Chondrocyte (in vitro differentiated cells): ENCODE measurements at places on chromosomes 2 and 18. TPM values are rescaled to one million over a fixed set of nuclear protein-coding genes. Genes with fewer than 3 reads are reported as not detected.
A peak's percentile ranks its signal among the peaks of the same experiment; 100 is the strongest.

DNA sequence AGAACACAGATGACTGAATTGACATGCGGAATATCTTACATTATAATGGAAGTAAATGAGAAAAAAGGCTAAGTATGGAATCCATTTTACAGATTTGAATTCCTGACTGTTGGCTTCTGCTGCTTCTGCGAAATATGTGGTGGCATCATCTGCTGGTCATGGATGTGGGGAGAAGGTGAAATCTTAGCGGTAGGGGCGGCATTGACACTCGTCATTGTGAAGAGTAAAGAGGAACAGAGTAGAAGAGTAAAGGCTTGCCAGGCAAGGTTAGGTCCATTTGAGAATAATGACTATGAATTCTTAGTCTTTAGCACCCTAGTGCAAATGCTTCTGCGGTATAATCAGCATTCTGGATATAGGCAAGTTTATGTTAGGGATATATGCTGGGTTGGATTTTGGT is 32.4 kb downstream of the ACTR3 start:
- peaks cover 5% of the 10 kb centered on the region for H3K4me1 ChIP-seq
- H3K4me3 ChIP-seq = no peak overlapping the region
- H3K27ac ChIP-seq = no peak overlapping the region
- H3K36me3 ChIP-seq = peaks cover 21% of the 10 kb centered on the region

NRP2 gene
- 31.7 to 83.7 TPM (median 34.5 TPM) in 3 replicates for total RNA-seq

DNA sequence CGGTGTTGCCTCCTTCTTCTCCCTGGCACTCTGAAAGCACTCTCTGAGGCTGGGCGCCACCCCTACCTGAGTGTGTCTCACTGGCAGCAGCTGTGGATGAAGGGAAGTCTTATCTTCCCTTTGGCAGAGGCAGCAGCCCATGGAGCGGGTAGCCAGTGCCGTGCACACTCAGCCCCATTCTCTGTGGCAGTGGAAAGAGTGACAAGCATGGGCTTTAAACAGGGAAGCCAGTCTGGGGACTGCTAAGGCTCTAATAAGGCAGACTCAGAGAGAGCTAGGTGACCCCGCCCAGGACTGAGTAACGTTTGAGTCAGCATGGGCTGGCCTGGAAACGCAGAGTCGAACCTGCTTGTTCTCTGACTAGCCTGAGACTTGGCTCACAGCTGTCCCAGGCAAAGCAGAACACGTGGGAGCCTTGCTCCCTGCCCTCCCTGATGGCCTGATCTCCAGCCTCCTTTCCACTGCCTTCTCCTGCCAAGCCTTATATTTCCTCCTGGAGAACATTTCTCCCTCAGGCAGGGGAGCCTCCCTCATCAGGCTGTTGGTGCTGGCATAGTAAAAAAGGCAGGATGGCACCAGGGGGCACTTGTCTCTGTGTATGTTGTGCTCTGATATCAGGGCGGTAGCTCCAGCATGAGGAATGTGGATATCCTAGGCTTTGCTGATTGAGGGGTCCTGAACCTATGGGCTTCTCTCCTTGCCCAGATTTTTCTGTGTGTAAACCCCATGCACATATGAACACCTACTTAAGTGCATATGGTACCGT is 93.9 kb upstream of the LGALSL start:
- peaks cover 9% of the 10 kb centered on the region for H3K27me3 ChIP-seq
- DNase-seq = no peak
- H3K27ac ChIP-seq = peak overlapping the region; percentile 78

GRCh38 chr2:105412584-105412983 is 13.7 kb upstream of the FHL2 start:
- no peak for DNase-seq
- peak overlapping the region; percentile 45 for H3K27ac ChIP-seq
- no peak overlapping the region for H3K4me3 ChIP-seq
- peaks cover 25% of the 10 kb centered on the region for H3K4me1 ChIP-seq
- H3K36me3 ChIP-seq = peaks cover 2% of the 10 kb centered on the region

GRCh38 chr18:63788447-63789096 is 13.4 kb downstream of the SERPINB7 start:
- no peaks in the 10 kb centered on the region for H3K27me3 ChIP-seq
- DNase-seq = no peak
- H3K4me3 ChIP-seq = no peak overlapping the region
- H3K36me3 ChIP-seq = no peaks in the 10 kb centered on the region
- peak overlapping the region; percentile 32 for H3K27ac ChIP-seq

DNA sequence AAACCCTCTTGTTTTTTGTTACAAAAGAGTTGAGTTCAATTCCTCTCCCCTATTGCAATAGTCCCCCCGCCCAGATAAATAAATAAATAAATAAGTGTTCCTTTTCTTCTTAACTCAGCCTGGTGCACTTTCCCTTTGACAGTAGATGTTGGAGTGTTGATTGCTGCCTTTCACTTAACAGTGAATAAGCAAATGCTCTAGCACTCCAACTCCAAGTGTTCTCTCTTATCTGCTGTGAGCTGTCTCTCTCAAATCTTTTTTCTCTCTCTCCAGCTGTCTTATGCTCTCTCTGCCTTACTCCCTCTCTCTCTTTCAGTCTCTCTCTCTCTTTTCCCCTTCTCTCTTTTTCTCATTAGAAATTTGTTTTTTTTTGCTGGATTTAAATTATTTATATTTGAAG is 216.7 kb downstream of the TMX3 start:
- no peaks in the 10 kb centered on the region for H3K36me3 ChIP-seq
- no peak overlapping the region for H3K27ac ChIP-seq
- no peak for DNase-seq
- no peaks in the 10 kb centered on the region for H3K27me3 ChIP-seq
- H3K4me3 ChIP-seq = no peak overlapping the region

SPDYA gene
- total RNA-seq = 1.6 to 3.4 TPM (median 1.6 TPM) in 3 replicates

SULT1C2 gene
- 0.27 to 0.29 TPM (median 0.28 TPM) in 3 replicates for total RNA-seq

DNA sequence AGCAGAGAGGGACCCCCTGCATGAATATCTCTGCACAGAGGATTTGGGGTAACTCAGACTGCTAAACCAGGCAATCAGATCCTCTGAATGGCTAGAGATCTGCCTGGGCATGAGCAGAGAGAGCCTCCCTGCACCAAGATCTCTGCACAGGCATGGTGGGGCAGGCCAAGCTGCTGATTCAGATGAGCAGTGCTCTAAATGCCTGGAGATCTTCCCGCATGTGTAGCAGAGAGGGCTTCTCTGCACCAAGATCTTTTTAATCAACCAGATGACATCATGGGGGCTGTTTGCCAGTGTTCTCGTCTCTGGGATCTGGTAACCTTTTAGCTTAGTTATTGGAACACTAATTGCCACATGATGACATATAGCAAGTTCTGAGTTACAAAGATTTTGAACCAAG is 301.3 kb upstream of the GALNT5 start:
- no peak overlapping the region for H3K27ac ChIP-seq
- DNase-seq = no peak

DNA sequence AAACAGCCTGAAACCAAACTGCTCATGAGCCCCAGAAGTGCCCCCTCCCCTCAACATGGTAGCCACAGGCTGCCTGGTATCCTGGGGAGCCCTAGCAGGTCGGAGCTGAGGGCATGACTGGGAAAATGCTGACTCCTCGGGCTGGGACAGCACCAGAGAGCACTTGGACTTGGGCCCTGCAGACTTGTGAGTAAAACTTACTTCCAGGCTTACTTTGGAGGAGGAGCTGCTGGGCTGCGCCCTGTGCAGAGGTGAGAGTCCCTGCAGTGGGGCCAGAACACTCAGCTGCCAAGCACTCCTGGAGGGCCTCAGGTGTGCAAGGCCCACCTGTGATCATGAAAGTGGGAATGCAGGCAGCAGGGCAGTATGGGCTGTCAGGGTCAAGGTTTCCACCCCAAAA is 119.4 kb downstream of the SEPTIN10 start:
- peaks cover 19% of the 10 kb centered on the region for H3K36me3 ChIP-seq
- no peak overlapping the region for H3K4me3 ChIP-seq
- no peak for DNase-seq
- H3K4me1 ChIP-seq = peaks cover 46% of the 10 kb centered on the region
- H3K27me3 ChIP-seq = no peaks in the 10 kb centered on the region

HJURP gene
- 6.9 to 9.2 TPM (median 8.2 TPM) in 3 replicates for total RNA-seq

DNA sequence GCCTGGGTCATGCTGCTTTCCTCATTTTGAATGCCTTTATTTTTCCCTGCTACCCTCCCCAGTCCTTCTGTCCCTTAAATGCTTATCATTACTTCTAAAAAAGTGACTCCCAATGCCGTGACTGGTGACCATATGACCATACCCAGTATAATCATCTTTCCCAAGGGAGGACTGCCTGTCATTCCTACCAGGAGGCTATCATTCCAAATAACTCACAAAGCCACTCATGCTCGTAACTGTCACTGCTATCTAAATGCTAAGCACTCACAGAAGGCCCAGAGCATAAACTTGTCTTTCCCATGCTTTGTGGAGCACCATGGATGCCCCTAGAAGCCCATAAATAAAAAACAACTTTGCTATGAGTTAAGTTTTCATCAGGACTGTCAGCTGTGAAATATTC is 38.7 kb upstream of the CREB1 start:
- H3K4me3 ChIP-seq = no peak overlapping the region
- no peak overlapping the region for H3K27ac ChIP-seq
- no peaks in the 10 kb centered on the region for H3K27me3 ChIP-seq
- H3K4me1 ChIP-seq = peaks cover 10% of the 10 kb centered on the region
- DNase-seq = no peak

GRCh38 chr2:170965446-170966225 is 36.6 kb downstream of the GORASP2 start:
- no peak overlapping the region for H3K4me3 ChIP-seq
- no peaks in the 10 kb centered on the region for H3K27me3 ChIP-seq
- peaks cover 38% of the 10 kb centered on the region for H3K36me3 ChIP-seq
- no peak for DNase-seq
- H3K4me1 ChIP-seq = peaks cover 5% of the 10 kb centered on the region
- H3K27ac ChIP-seq = peak overlapping the region; percentile 42

DNA sequence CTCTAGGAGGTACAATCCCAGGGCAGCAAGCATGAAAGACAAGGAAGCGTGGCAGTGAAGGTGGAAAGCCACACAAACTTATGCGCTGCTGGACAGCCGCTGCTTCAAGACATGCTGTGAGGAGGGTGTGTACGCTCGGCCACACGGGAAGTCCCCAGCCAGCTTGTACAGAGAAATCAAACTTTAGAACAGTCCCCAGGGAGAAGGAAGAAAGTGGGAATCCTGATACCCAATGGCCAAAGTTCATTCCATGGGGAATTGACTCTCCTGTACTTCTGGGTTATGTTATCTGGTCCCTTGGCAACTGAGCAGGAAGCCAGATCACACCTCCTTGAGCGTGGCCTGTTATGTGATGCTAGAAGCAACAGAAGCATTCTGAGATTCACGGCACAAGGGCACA is 86.1 kb upstream of the BOD1L2 start:
- no peak for DNase-seq
- H3K27me3 ChIP-seq = peaks cover 23% of the 10 kb centered on the region
- no peak overlapping the region for H3K4me3 ChIP-seq
- H3K36me3 ChIP-seq = no peaks in the 10 kb centered on the region

GRCh38 chr18:15005313-15006130 is 257.6 kb downstream of the ANKRD30B start:
- no peaks in the 10 kb centered on the region for H3K36me3 ChIP-seq
- H3K27ac ChIP-seq = no peak overlapping the region

DNA sequence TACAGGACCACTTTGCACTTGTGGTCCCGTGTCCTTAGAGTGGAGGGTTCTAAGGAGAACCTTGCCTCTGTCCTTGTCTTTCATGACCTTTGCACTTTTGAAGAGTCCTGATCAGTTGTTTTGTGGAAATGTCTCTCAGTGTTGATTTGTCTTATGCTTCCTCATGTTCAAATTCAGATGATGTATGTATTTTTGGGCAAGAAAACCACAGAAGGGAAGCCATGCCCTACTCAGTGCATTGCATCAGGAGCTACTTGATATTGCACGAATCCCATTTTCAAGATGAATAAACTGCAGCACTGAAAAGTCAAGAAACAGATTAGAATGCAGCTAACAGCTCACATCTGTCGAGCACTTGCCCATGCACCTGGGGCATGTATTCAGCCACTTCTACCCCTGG is 152.2 kb downstream of the INHBB start:
- H3K27me3 ChIP-seq = peaks cover 25% of the 10 kb centered on the region
- peaks cover 1% of the 10 kb centered on the region for H3K36me3 ChIP-seq
- H3K4me1 ChIP-seq = no peaks in the 10 kb centered on the region
- no peak overlapping the region for H3K4me3 ChIP-seq
- no peak overlapping the region for H3K27ac ChIP-seq
- no peak for DNase-seq

TUBB8B gene
- not detected in 3 replicates for total RNA-seq

DNA sequence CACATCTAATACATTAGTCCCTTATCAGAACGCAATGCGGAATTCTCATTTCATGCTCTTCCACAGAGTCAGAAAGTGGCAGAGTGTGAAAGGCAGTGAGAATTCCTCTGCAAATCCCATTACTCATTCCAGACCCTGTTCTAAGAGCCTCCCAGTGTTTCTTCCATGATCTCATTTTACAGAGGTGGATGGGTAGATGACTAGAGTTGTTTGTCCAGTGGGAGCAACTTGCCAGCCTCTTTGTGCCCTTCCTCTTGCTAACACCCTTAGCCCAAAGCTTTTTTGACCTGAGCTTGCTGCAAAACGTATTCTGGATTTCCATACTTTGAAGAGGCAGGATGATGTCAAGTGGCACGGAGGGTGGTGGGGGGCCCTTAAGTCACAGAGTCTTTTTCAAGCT is 467.7 kb upstream of the RGPD4 start:
- H3K4me3 ChIP-seq = no peak overlapping the region
- DNase-seq = no peak
- peaks cover 12% of the 10 kb centered on the region for H3K4me1 ChIP-seq
- no peak overlapping the region for H3K27ac ChIP-seq
- no peaks in the 10 kb centered on the region for H3K36me3 ChIP-seq

DNA sequence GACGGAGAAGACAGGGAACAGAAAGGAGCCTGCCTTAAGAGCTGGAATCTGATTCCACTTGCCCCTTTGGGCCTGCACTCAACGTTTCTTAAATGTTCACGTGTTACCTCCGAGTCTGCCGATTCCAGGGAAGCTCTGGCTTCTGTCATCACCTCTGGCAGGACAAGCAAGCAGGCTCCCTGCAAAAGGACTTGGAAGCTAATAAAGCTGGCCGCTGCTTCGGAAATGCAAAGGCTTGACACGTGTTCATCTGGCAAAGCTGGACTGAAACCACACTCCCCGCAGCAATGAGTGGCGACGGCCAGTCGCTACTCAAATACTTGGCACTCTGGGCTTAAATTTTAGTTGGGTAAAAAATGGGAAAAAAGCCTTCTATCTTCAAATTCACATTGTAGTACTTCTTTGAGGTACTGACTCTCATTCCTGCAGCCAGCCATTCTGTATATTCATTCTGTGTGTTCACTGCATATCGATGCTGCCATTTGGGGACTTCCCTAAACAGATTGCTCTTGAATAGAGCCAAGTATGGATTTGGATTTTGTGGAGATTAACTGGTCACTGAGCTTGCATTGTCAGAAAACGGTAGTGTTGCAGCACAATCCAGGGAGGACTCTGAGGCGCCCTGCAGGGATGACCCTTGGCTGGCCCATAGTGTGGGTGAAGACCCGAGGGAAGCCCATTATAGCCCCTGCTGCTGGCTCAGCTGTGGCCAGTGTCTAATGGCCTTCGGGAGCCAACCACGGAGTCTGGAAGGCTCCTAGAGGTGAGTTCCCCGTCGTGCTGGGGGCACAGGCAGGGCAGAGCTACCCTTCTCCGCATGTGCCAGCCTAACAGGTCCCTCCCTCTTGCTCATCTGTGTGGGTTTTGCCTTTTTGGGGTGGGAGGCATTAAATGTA is 231.5 kb downstream of the PRKCE start:
- H3K27me3 ChIP-seq = no peaks in the 10 kb centered on the region
- no peak for DNase-seq
- H3K4me1 ChIP-seq = peaks cover 22% of the 10 kb centered on the region
- H3K27ac ChIP-seq = no peak overlapping the region
